ENCODE measurements at places on chromosomes 12 and 14.
A peak's percentile ranks its signal among the peaks of the same experiment; 100 is the strongest.

DNA sequence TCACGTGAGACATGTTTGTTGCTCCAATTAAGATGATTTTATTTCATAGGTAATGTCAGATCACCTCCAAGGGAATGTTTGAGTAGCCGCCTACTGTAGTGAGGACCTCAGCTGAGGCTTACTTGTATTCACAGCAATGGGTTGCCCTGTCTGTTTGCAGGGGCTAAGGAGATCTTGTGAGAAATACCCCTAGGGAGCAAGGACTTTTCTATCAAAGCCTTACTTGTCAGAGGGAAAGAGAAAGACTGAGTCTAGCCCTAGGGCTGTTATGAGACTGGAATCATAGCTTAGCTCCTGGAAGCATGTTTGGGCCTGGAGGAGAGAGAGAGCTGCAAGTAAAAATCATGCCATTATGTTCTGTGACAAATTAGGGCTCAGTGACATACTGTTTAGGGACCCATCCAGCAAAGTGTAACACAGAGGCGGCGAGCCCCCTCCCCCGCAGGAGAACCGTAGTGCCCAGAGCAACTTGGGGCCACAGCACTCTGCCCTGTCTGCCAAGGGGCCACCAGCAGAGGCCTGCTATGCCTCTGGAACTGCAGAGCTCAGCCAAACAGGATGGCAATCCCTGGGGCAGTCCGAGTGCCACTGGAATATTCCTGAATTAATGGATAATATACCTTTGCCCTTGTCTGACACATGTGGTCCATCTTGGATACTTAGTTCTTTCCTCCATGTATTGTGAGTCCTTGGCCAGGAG lies 178.8 kb downstream of the DACT1 start:
- DNase-seq, result no peak

- no peak for DNase-seq
Measured at GRCh38 chr12:4607056-4607455, 41.8 kb downstream of the AKAP3 start.

- DNase-seq, result no peak
Measured at GRCh38 chr14:34633742-34634141, 3.8 kb upstream of the SNX6 start.

DNA sequence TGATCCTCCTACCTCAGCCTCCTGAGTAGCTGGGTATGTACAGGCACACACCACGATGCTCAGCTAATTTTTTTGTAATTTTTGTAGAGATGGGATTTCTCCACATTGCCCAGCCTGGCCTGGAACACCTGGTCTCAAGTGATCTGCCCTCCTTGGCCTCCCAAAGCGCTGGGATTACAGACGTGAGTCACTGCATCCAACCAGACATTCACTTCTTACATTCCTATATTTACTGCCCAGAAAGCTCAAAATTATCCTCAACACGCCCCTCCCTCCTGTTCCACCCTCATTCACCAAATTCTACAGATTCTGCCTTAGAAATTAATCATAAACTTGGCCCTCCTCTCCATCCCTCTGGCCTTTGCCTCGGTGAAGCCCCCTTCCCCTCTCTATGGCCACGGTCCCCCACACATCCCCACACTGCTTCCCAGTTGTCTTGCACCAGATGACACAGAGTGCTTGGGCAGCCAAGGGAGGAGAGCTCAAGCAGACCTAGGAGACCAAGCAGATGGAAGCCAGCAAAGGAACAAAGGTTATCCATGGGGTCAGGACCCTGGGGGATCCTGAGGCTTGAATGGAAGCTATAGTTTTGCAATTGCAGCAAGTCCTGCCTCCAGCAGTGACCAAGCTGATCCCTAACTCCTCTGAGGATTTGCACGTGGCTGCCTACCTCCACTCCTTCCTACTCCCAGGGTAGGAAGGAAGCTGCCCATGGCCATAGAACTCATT lies 213.2 kb upstream of the FOXN3 start:
- no peak for DNase-seq

- DNase-seq, result no peak
Measured at GRCh38 chr12:17062267-17063036, 456.5 kb upstream of the LMO3 start.

DNA sequence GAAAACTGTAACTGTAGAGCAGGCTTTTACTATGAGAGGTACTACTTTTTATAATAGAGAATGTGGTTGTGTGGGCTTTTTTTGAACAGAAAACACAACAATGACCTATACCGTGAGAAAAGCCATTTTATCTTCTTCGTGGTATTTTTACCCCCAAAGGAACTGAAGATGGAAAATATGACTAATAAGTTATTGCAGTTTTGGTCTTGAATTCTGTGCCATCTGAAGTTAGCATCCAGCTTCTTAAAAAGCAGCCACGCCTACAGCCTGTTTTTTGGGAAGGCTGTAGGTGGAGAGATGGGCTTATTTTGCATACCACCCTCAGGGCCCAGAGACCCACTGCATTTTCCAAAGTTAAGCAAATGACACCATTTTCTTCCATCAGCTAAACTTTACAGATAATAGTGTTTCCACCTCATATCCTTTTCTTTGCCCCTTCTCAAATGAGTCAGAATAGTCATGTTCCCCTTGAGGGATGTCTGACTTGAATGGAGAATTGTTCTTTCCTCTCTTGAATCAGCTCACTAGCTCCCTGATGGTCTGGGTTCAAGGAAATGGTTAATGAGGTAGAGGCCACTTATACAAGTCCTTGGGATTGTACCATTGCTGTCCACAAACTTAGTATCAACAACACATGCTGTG lies 53.0 kb downstream of the TBC1D30 start:
- peak; percentile 55 for DNase-seq

- no peak for DNase-seq
Measured at GRCh38 chr14:104546591-104547309, 32.8 kb upstream of the C14orf180 start.

DNA sequence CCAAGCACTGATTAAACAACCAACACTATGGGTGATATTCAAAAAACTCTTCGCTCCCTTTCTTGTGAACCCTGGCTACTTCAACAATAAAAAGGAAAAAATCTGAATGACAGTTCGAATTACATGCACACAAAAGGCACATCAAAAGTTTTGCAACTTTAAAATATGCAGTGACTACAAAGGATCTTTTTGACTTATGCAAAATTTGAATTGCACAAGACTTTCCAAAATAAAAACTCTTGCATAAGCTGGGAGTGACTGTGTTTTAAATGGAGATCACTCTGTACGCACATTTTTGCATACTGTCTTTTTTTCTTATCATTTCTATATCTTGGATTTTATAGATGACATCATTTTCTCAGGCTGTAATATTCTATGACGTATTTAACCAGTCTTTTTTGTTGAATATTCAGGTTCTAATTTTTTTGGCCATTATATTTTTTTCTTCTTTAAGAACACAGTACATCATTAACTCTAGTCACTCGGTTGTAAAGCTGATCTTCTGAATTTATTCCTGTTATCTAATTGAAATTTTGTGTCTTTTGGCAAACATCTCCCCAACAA lies 667.6 kb upstream of the TBX3 start:
- no peak for DNase-seq

DNA sequence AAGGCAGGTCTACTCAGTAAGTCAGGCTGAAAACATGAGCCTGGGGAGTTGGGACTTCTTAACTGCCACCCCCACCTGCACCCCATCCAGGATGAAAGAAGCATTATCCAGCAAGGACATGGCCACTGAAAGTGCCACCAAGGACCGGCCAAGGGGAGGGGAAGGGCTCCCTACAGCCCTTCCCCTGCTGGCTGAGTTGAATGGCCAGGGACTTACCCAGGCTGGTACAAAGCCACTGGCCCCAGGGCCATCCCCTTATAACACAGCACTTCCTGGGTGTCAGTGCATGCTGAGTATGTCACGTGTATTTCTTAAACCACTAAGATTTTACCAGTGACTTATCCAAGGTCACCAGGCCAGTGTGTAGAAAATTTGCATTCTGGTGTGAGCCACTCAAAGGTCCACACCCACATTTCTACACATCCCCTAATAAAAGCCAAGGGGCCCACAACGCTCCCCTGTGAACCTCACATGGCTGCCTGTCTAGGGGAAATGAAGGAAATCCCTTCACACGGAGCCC lies 29.3 kb upstream of the ZFP36L1 start:
- peak; percentile 91 for DNase-seq

GRCh38 chr12:69401940-69402339 lies 42.4 kb downstream of the YEATS4 start:
- DNase-seq, result no peak

- DNase-seq, result no peak
Measured at GRCh38 chr12:30985814-30986452, 59.4 kb downstream of the TSPAN11 start.

DNA sequence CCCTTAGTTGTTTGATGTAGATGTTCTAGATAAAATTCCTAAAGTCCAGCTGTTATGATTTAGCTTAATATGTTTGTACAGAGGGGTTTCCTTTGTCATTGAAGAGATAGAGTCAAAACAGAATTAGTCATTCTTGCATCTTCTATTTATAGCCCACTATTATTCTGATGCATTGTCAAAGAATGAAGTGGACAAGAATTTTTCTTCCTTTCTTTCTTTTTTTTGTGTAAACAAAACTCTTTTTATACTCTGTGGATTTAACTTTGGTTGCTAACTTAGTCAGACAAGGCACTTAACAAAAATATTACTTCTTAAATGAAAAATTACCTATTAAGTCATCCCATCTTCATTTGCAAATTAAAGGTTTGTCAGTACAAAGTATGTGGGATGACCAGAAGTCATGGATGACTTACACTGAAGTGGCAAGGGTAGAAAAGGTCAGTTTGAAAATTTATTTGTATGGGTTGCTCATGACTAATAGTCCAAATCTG lies 215.6 kb upstream of the DDHD1 start:
- no peak for DNase-seq

DNA sequence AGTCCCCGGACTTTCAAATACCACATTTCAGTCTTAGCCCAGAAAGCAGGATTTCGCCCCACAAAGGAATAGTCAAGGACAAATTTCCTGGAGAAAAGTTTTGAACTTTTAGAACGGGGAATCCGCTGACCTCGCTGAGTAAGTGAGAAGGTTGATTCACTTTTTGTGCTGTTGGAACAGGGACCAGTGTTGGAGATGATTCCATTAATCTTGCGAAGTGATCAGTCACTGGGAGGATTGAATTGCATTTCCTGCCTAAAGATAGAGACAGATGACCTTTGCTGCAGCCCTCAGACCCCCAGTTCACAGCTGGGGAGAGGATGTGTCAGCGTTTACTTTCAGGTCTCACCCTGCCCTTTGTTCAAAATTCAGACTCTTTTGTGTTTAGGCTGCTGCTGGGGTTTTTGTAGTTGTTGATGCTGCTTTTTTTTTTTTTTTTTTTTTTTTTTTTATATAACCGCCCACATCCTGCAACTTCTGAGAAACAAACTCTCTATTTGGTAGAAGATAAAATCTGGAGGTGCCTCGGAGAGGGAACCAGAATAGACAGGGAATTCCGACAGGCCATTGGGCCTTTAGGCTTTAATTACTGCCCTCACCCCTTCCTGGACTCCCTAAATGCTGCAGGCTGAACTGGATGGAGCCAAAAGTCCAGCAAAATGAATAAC lies 9.8 kb upstream of the KDM2B start:
- DNase-seq, result peak; percentile 42

- DNase-seq, result no peak
Measured at GRCh38 chr12:81170072-81170471, 92.2 kb downstream of the ACSS3 start.

DNA sequence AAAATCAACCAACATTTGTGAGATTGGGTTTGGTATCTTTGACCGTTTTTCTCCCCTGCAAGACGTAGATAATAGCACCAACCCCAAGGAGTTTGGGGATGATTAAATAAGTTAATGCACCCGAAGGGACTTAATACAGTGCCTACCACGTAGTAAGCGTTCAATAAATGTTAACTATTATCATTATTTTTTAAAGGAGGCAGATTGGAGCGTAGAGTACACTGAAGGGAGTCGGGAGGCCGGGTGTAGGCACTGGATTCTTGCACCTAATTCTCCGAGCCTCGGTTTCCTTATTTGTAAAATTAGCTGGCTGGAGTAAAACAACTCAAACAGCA lies 367 bp upstream of the FRS2 start:
- no peak for DNase-seq
